Endothelial cell of umbilical vein (primary cell): ENCODE measurements at places on chromosomes 7 and 10. TPM values are rescaled to one million over a fixed set of nuclear protein-coding genes. Genes with fewer than 3 reads are reported as not detected.

Gene UCN3
- not detected in 2 replicates for total RNA-seq

Gene CYP2E1
- not detected in 2 replicates for total RNA-seq

Gene HKDC1
- total RNA-seq: 0.18 TPM in 1 of 2 replicates, not detected in the other

Gene RBM20
- total RNA-seq: not detected in 2 replicates

Gene MMRN2
- total RNA-seq: 169 TPM in 2 replicates

Gene LIPJ
- 0.09 TPM in 1 of 2 replicates, not detected in the other for total RNA-seq

Gene ZFYVE27
- total RNA-seq: 23.7 and 24.2 TPM in 2 replicates

Gene ADARB2
- total RNA-seq: not detected in 2 replicates

Gene NT5C2
- 59.0 and 69.9 TPM in 2 replicates for total RNA-seq

Gene TSPAN15
- 78.4 and 100 TPM in 2 replicates for total RNA-seq

Gene SPDYE8
- total RNA-seq: not detected in 2 replicates

Gene OR2A42
- total RNA-seq: not detected in 2 replicates

Gene HECTD2
- 7.7 and 10.7 TPM in 2 replicates for total RNA-seq
